WTC11 (cell line): ENCODE measurements at places on chromosomes 11 and 22. TPM values are rescaled to one million over a fixed set of nuclear protein-coding genes. Genes with fewer than 3 reads are reported as not detected.

DNA sequence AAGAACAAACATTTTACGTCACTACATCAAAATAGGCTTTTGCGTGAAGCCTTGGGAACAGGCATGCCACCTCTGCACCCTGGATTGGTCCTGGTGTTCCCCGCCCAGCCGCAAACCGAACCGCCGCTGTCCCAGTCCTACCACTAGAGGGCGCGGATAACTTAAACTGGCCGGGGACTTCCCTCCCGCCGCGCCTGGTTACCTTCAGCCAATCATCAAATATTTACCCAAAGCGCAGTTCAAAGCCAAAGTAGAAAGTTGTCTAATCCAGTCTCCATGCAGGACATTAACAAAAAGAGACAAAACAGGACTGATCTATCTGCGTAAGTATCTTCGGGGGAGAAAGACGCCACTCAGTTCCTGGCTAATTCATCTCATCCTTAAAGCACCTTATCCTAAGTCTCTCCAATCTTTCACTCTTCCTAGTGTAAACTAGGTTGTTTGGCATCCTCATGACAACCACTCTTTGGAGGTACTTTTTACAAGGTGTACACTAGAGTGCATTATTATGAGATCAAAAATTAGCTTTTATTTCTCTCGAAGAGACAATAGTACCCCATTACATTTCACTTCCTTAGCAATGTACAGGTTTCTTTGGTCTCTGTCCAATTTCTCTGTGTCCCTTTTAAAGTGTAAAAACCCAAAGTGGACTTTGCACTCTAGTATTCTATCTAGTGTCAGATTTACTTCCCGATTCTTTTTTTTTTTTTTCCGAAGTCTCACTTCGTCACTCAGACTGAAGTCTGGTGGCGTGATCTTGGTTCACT lies 3.9 kb upstream of the CRY2 start:
- DNase-seq = peak; percentile 91

Gene RTN4R
- total RNA-seq = 23.0 to 27.0 TPM (median 25.0 TPM) in 3 replicates

GRCh38 chr11:43504316-43504950 lies 145.7 kb downstream of the TTC17 start:
- DNase-seq = peak; percentile 44

DNA sequence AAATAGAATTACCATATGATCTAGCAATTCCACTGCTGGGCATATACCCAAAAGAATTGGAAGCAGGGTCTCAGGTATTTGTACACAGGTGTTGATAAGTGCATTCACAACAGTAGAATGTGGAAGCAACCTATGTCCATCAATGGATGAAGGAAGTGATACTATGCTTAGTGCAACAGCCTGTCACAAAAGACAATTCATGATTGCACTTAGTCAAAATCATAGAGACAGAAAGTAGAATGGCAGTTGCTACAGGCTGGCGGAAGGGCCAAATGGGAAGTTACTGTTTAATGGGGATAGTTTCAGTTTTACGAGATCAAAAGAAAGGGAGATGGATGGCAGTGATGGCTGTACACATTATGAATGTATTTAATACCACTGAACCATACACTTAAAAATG lies 42.0 kb downstream of the SGSM3 start:
- no peak for DNase-seq

- DNase-seq = no peak
Observed at GRCh38 chr11:15555161-15555560, 440.4 kb downstream of the INSC start.

Gene OR8A1
- total RNA-seq = not detected in 3 replicates

DNA sequence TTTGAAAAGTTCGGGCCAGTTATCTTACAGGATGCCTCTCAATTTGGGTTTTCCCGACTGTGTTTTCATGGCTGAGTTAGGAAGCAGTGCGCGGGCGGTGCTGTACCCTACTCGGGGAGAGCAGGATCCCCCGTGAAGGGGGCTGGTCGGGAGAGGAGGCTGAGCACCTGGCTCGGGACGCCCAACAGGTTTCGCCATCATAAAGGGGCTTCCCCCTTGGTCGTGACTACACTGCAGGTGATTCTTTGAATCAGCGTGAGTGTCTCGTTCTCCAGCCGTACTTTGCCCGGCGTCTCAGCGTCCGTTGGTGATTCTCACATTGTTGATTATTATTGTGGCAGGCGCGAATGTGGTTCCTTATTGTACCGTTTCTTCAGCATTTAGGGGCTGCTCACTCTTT lies 46.6 kb downstream of the ST14 start:
- DNase-seq = peak; percentile 7

DNA sequence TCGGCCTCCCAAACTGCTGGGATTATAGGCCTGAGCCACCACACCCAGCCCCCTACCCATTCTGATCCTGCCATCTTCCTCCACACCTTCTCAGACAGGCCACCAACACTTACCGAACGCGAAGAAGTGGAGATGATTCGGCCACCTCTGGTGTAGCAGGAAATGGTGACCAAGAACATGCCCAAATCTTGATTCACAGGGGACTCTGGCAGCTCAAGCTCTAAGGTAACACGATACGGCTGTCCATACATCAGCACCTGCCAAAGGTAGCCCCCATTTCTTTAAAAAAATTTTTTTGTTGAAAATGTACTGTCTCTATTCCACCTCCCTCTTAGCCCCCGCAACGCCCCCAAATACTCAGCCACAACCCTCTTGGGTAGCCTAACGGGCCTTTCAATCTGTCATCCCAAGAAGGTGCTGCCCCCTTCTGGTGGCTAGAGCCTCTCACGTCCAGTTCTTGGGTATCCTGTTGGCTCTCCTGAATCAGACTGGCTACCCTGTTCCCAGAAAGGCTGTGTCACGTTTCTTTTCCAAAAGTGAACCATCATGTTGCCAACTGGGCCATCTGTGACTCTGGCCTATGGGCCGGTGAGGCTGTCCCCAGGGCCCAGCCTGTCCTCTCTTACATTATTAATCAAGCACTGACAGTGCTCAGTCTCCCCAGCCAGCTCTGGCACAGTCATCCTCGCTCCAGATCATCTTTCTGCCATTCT lies 5.3 kb upstream of the LRRN4CL start:
- DNase-seq = peak; percentile 86

Gene MRGPRG
- total RNA-seq = not detected in 3 replicates

Gene C11orf86
- 0.44 to 0.87 TPM (median 0.68 TPM) in 3 replicates for total RNA-seq

DNA sequence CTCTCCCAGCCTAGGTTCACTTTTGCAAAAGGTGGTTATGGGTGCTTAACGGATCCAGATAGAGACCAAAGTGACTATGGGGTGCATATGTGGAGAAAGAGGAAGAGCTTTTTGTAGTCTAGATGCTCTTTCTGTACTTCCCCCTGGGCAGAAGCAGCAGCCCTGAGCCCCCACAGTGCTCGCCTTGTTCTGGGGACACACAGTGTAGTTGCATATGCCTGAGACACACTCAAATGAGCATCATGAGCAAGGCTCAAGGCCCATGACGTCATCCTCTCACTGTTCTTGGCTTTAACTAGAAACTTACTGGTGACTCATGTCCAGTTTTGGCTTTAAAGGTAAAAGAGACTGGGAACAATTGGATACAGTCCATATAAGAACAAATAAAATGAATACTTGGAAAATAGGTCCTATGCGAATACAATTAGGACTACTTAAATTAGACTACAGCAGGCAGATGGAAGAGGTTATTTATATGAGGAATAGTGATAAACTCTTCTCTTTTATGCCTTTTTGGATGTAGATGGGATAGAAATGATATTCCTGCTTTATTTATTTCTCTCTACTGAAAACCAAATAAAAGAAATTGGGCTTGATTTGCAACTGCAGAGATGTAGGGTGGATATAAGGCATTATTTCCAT lies 20.1 kb upstream of the PEX26 start:
- DNase-seq = no peak

GRCh38 chr11:97140885-97141494 lies 751.2 kb downstream of the JRKL start:
- DNase-seq = no peak

- DNase-seq = no peak
Observed at GRCh38 chr11:111449696-111450479, 62.3 kb downstream of the BTG4 start.

Gene TMPRSS13
- total RNA-seq = 0.62 to 1.1 TPM (median 0.63 TPM) in 3 replicates

GRCh38 chr11:45484326-45484883 lies 181.0 kb downstream of the CHST1 start:
- no peak for DNase-seq

DNA sequence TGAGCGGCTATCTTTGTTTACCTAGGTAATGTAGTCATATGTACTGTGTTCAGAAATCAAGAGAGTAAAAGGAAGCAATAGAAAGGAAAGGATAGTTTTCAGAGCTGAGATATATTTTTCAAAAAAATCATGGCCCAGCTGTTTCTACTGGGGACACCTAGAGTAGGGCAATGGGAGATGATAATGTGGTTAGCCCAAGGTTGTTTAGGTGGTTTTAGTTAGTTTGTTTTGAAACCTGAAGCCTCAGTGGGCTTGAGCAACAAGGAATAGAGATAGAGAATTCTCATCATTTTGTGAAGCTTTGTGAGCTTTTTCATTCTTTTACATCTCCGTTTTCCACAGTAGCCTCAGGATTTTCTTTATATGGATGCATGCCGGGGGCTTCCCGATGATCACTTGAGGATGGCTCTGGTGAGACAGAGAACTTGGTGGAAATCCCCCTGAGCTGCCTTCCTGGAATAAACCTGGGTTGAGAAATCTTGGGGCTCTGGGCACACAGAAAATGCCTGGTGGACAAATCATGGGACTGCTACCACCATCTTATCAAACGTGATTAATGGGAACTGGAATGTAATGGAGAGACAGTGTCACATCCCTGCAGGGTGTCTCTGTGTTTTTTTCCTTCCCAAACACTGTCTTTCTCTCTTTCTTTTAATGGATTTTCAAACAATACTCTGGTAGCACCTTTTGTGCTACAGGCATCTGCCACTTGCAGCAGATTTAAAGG lies 49.0 kb downstream of the ARHGAP42 start:
- no peak for DNase-seq

DNA sequence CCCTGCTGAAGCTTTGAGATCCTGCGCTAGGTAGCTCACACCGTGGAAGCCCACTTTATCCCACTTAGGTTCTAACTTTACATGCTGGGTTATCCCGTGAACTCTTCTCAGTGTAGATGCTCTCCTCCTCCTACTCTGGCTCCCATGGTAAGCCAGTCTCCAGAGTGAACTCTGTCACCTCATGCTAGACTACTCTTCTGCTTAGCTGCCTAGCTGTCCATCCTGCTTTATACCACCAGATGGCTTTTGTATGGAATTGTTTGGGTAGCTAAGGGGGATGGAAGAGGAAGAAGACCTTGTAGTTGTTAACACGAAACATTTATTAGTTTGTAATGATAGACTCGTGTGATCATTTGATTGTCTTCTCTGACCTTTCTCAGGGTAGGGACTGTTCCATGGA lies 46.8 kb downstream of the EMSY start:
- no peak for DNase-seq

- DNase-seq = no peak
Observed at GRCh38 chr22:30121960-30122359, 41.7 kb downstream of the HORMAD2 start.

GRCh38 chr11:78795621-78796261 lies 221.1 kb upstream of the NARS2 start:
- no peak for DNase-seq

DNA sequence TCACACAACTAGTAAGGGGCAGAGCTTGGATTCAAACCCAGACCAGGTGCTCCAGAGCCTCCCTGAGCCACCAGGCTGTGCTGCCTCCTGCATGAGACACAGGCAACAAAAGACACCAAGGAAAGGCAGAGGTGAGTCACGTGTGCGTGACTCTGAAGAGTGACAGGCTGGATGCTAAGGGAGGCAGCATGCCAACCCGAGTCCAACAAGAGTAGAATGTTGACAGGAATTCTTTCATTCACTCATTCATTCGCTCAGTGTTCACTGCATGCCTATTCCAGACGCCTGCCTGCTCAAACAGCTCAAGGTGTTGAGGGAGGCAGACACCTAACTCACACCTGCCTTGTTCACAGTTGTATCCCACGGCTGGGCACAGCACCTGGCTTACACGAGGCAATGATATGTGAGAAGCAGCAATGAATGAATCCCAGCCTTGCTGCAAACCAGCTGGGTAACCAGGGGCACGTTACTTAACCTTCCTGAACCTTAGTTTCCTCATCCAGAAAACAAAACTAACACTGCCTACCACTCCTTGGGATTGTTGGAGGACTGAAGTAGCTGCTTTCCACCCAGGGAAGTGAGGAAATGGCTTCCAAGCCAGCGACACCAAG lies 73.8 kb upstream of the ARFGAP3 start:
- no peak for DNase-seq

- DNase-seq = no peak
Observed at GRCh38 chr11:129282634-129283033, 90.5 kb upstream of the ARHGAP32 start.

Gene GPHA2
- 1.0 to 1.6 TPM (median 1.6 TPM) in 3 replicates for total RNA-seq

GRCh38 chr11:111688013-111688412 lies 78.2 kb downstream of the PPP2R1B start:
- no peak for DNase-seq

GRCh38 chr11:43366677-43367076 lies 8.0 kb downstream of the TTC17 start:
- DNase-seq = no peak

DNA sequence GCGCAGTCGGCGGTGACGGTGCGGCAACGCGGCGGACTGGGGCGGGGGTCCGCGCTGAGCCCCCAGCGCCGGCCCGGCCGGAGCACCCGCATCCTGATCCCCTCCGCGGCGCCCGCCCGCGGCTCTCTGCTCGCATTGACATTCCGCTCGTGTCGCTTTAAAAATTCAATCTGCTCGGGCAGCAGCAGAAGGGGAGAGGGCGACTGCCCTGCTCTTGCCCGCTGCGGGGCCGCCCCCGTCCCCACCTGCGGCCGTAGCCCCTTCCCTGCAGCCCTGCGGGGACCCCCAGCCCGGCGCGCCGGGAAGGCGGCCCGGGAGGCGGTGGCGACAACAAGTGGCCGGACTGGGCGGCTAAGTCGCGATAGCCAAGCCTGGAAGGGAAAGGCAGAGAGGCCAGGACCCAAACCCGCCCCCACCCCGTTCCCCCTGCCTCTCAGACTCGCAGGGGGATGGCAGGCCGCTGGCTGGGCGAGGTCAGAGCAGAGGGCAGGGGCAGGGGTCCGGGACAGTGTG lies 1.1 kb downstream of the CABP7 start:
- no peak for DNase-seq

GRCh38 chr11:11538277-11538960 lies 83.4 kb downstream of the GALNT18 start:
- no peak for DNase-seq

- DNase-seq = no peak
Observed at GRCh38 chr11:100851147-100851546, 164.1 kb downstream of the ARHGAP42 start.

- no peak for DNase-seq
Observed at GRCh38 chr11:61020551-61021235, 49.2 kb downstream of the CD6 start.

DNA sequence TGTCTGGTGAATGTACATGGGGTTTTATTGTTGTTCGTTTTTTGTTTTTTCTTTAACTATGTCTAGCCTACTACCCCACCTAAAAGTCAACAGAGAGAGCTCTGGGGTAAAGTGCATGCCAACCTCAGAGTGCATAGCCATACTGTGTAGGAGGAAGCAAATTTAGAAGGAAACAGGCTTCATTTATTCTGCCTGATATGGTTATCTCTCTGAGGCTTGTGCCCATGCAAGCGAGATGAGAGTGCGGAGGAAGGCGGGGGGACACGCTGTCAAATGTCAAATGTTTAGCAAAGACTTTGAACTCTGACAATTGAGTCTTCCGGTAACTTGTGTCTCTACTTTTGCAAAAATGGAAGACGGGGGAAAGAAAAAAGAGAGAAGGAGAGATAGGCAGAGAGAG lies 295.5 kb downstream of the ETS1 start:
- DNase-seq = no peak

Gene RFPL2
- 0.39 to 0.48 TPM (median 0.41 TPM) in 3 replicates for total RNA-seq

GRCh38 chr11:120954381-120954780 lies 69.5 kb upstream of the TBCEL start:
- DNase-seq = no peak

GRCh38 chr22:50317178-50317577 lies 9.6 kb downstream of the DENND6B start:
- no peak for DNase-seq
